ENCODE measurements at places on chromosomes 7 and 10.

DNA sequence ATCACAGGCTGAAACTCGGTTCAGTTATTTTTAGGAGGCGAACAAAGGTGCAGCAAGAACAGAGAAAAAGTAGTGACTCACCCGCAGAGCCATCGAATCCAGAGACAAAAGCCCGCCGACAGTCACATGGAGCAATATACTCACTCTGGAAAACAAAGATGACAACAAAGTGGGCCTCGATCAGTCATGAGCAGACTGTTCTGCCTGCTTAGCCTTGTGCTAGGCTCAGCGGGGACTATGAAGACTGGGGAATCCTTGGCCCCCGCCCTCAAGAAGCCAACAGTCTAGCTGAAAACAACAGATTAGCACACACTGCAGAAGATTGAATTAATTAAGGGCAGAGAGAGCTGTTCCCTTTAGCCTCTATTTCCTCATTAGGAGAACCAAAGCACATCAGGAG lies 30.4 kb downstream of the XPNPEP1 start:
- no peak for DNase-seq

GRCh38 chr7:76211216-76211615 lies 9.5 kb downstream of the SRRM3 start:
- DNase-seq: no peak

DNA sequence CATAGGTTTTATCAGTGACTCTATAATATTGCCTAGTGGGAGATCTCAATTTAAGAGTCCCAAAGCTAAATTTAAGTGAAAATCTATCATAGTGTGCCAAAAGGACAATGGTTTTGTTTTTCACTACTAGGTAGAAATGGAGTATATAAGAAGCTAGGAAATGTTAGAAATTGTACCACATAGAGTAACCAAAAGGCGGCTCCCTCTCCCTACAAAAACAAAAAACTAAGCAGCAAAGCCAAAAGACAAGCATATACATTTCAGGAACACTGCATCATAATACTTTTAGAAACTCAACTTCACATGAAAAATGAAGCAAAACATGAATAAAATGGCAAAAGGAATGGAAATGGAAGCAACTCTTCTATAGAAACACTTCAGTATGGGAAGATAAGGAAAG lies 271.6 kb downstream of the CACNA2D1 start:
- no peak for DNase-seq

DNA sequence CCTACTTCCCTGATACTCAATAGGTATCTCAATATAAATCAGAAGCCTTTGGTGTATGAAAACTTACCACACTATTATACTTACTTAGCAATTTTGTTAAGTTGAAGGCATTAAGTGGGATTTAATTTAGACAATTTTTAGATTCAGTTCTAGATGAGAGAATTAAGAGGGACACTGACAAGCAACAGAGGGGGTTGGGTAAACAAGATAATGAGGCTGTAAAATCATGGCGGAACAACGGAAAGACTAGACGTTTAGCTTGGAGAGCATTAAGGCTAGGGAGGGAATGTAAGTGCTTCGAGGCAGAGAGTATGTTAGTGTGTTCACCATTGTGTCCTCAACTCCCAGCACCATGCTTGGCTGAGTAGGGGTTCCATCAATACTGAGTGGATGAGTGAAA lies 71.3 kb downstream of the DENND11 start:
- DNase-seq: no peak

DNA sequence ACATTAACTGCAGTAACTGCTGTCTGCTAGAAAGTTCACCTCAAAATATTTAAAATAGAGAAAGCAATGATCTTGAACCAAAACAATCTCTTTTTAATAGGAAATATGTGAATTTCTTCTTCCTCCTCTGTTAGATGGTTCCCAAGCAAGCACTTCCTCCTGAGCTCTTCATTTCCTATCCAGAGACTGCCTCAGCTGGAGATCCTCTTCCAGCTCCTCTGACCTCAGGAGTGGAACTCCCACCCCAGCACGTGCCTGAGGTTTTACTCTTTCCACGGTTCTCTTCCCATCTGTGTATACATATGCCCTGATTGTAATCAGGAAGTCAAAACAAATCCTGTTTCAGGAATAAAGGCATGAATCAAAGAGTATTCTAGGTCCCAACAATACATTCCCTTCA lies 5.6 kb downstream of the DENND11 start:
- DNase-seq: no peak

GRCh38 chr10:3411044-3411443 lies 238.5 kb upstream of the PITRM1 start:
- DNase-seq: no peak

GRCh38 chr10:123972481-123973401 lies 81.1 kb upstream of the CPXM2 start:
- DNase-seq: peak; percentile 68

DNA sequence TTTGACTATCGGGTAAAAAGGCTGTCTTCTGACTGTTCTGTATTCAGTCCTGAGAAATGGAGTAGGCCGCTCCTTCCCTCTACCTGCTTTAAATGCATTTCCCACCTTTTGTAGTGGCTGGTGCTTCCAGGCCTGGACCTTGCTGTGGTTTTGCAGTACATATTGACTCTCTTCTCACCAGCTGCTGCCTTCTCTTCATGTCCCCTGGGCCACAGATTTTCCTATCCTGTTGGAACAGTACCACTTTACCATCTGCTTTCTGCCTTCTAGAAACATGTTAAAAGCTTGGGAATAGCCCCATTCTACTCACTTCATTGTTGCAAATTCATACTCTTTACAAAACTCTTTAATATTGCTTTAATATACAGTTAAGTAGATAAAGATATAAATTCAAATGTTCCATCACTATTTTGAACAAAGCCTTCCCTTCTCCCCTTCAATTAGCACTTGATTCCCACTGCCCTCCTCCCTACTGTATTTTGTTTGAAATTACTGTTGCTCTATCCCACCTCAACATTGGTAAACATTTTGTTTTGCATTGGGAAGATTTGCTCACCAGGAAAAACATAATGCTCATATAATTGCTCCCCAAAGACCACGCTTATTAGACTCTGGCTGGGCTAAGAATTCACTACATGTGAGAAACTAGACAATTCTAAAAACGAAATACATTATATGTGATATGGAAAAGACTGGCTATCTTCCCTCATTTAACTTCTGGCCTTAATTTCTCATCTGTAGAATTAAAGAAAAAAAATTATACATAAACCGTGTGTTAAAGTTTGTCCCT lies 17.3 kb upstream of the SEMA3C start:
- DNase-seq: no peak

DNA sequence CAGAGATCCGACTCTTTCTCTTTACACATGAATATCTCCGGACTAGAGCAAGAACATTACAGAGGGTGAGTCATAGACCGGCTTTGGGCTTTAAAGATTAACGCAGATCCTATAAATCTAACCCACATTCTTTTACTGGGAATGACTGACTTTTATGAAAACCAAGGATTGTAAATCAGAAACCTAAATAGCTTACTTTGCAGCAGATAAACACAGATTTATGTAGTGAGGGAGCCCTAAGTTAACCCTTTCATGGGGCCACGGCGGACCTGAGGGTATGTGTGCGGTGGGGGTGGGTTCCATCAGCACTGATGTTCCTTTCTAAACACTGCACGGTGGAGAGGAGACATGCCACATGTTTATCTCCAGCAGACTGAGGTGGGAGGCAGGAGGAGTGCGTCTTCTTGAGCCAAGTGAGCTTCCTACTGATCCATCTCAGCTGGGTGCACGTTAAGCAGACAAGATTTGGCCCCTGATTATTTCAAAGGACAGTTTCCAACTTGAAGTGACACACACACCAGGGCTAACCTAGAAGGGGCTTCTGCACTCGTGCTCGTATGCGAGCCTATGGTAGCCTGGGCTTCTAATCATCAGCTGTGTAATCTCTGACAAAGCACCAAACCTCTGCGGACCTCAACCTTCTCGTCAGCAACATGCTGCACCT lies 127.6 kb downstream of the WDR11 start:
- DNase-seq: no peak

All from nephron progenitor cell (in vitro differentiated cells).